ENCODE measurements at places on chromosomes 3 and 15. TPM values are rescaled to one million over a fixed set of nuclear protein-coding genes. Genes with fewer than 3 reads are reported as not detected.

- peak overlapping the region; percentile 42 for H3K4me3 ChIP-seq
- DNase-seq = peak; percentile 99
- peak overlapping the region; percentile 99 for H3K27ac ChIP-seq
- no peaks in the 10 kb centered on the region for H3K27me3 ChIP-seq
Measured at GRCh38 chr3:125129512-125129997, 73.8 kb upstream of the HEG1 start.

DNA sequence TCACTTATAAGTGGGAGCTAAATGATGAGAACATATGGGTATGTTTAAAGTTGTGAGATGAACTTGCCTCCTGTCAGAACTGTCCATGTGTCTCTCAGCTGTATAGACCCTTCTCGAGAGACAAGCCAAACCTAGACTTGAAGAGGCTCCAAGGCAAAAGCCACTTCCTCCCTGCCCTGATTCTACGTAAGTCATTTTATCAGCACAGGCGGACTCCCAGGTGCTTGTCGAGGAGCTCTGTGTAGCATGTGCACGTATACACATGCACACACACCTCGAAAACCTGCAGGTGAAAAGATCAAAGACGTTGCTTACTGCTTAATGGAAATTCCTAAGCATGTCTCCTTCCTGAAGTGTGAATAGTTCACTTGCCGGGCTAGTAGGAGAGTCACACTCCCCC, 5.6 kb upstream of the CLEC3B start:
- no peaks in the 10 kb centered on the region for H3K36me3 ChIP-seq
- no peak overlapping the region for H3K4me3 ChIP-seq
- peaks cover 5% of the 10 kb centered on the region for H3K4me1 ChIP-seq
- H3K27ac ChIP-seq = no peak overlapping the region
- DNase-seq = no peak
- no peaks in the 10 kb centered on the region for H3K27me3 ChIP-seq

- H3K4me1 ChIP-seq = peaks cover 35% of the 10 kb centered on the region
- no peak for DNase-seq
- peaks cover 3% of the 10 kb centered on the region for H3K36me3 ChIP-seq
- H3K4me3 ChIP-seq = no peak overlapping the region
Measured at GRCh38 chr3:11282250-11283138, 10.3 kb downstream of the ATG7 start.

DNA sequence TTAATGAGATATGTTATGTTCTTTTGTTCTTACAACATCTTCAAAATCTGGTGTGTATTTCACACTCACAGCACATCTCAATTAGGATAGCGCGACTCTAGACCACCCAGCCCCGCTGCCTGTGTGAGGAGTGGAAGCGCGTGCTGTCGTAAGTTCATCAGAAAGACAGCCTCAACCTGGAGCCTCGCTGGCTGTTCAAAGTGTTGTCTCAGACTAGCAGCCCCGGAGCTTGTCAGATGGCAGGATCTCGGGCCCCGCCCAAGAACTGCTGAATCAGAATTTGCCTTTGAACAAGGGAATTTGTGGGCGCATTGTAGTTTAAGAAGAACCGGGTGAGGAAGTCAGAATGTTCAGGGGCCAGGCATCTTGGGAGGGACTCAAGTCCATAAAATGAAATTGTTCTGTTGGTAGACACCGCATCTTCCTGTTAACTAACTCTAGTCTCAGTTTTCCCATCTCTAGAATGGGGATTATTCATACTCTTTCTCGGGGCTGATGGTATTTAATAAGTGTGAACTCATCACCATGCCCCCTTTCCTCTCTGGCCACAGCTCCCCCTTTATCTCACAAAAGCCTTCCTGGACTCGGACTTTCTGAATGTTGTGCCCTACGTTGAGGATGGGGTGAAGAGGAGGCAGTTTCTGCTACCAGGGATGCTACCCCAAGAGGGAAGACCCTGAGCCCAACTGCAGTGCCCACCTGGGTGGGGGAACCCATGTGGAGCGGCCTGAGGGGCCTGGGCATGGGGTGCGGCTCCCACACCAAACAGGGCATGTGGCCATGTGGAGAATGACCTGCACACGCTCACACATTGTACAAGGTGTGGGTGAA, 40.4 kb downstream of the BHLHE40 start:
- H3K27ac ChIP-seq = peak overlapping the region; percentile 87
- peak; percentile 68 for DNase-seq
- no peak overlapping the region for H3K4me3 ChIP-seq

GRCh38 chr15:27438403-27439375, 467.7 kb downstream of the GABRG3 start:
- H3K27ac ChIP-seq = no peak overlapping the region
- no peak overlapping the region for H3K4me3 ChIP-seq

DNA sequence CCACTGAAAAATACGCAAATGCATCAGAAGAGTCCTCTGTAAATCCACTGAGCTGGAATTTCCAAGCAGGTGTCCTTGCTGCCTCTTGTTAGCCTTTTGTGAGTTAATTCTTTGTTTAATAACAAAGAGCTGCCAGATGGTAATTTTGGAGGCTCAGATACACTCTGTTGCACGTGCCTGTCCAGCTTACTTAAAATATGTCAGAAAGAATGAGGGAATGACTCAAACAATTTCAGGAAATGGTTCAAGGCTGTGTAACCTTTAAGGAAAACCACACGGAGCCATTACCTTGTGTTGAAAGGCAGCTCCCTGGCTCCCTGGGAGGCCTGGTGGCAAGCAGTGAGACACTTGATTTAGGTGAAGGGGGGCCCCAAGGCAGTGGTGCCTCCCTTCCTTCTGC, 302.2 kb upstream of the CTDSPL start:
- H3K36me3 ChIP-seq = no peaks in the 10 kb centered on the region
- H3K4me1 ChIP-seq = no peaks in the 10 kb centered on the region
- H3K27ac ChIP-seq = no peak overlapping the region
- no peaks in the 10 kb centered on the region for H3K27me3 ChIP-seq
- H3K4me3 ChIP-seq = no peak overlapping the region

RETNLB gene
- total RNA-seq = not detected

GRCh38 chr3:191329654-191330529, at the start of gene UTS2B:
UTS2B (minus strand) TSS chr3:191330526; CDS start chr3:191282189, 48,337 bp downstream.
- no peaks in the 10 kb centered on the region for H3K36me3 ChIP-seq
- H3K4me3 ChIP-seq = peak within 1 kb of the TSS; percentile 85
- DNase-seq = peak; percentile 74

DNA sequence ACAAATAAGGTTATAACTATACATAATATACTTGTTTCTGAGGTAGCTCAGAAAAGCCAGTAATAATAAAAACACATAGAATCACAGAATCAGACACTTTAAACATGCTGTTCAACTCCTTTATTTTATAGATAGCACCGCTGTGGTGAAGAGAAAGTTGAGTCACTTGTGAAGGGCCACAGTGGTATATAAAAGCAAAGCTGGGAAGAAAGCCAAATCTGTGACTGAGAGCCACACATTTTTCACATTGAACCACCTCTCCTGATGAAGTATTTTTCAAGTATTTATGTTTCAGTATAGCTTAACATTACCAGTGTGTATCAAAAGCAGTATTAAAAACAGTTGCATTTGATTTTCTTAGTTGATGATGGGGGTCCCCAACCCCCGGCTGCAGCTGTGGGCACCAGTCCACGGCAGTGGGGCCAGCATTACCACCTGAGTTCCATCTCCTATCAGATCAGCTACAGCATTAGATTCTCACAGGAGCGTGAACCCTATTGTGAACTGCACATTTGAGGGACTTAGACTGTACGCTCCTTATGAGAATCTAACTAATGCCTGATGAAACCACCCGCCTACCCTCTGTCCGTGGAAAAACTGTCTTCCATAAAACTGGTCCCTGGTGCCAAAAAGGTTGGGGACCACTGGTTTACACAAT, 46.2 kb downstream of the TBL1XR1 start:
- no peaks in the 10 kb centered on the region for H3K27me3 ChIP-seq
- no peak overlapping the region for H3K4me3 ChIP-seq
- DNase-seq = peak; percentile 90
- peaks cover 38% of the 10 kb centered on the region for H3K4me1 ChIP-seq
- no peaks in the 10 kb centered on the region for H3K36me3 ChIP-seq

- DNase-seq = peak; percentile 73
- H3K27me3 ChIP-seq = no peaks in the 10 kb centered on the region
- H3K4me1 ChIP-seq = no peaks in the 10 kb centered on the region
- no peak overlapping the region for H3K4me3 ChIP-seq
- H3K36me3 ChIP-seq = no peaks in the 10 kb centered on the region
Measured at GRCh38 chr15:33581032-33581431, 270.3 kb downstream of the RYR3 start.

DNA sequence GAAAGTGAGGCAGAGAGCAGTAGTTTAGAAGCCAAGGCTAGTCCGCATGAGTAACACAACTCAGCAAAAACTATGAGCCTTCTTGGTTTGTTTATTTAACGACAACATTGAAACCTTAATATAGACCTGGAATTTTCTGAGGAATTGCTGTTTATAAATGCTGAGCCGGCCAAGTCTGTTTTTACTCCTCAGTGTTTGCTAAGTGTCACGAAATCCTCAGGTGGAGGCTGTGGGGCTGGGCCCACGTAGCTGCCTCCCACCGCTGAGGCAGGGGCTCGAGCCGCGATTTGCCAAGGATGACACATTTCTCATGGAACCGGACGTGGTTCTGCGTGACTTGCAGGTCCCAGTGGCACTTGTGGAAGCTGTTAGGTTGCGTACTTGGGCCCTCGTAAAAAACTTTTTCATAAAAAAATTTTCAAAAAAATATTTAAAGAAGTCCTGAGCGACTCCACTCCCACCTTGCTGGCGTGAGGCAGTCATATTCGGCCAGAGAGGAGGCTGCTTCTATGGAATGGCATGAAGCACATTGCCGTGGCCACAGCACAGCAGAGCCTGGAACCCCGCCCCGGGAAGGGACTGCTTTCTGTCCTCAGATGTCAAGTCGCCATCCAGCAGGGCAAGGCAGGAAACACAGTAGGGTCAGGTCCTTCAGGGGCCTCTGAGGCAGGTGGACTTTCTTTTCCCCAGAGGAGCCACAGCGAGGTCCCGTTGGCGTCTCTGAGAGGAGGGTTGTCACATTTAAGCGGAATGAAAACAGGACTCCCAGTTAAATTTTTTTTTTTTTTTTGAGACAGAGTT, 64.8 kb upstream of the PCSK6 start:
- H3K4me3 ChIP-seq = no peak overlapping the region
- no peak for DNase-seq
- no peak overlapping the region for H3K27ac ChIP-seq
- no peaks in the 10 kb centered on the region for H3K36me3 ChIP-seq
- H3K4me1 ChIP-seq = no peaks in the 10 kb centered on the region

GPR15 gene
- total RNA-seq = not detected

DNA sequence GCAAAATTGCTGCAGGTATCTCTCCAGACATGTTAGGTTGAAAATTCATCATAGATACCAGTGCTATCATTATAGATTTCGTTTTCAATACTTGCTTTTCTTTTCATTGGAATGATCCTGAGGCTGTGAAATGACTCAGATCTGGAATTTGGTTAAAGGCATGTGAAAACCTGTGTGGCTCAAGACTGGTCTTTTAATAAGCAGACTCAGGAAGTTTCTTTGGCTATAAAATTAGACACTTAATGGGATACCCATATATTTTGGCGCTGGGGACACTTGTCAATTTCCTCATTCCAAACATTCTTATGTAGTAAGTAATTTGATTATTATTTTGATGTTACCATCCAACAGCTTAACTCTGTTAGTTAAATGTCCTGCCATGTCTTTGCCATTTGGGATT, 1041.1 kb upstream of the GBE1 start:
- DNase-seq = no peak
- no peaks in the 10 kb centered on the region for H3K27me3 ChIP-seq
- no peak overlapping the region for H3K27ac ChIP-seq
- no peak overlapping the region for H3K4me3 ChIP-seq

NEO1 gene
- total RNA-seq = 13.6 TPM

SLC22A14 gene
- total RNA-seq = not detected

- 0 out of 2 replicates have a peak, but pooled peaks cover 6% of the 10 kb centered on the region for H3K4me1 ChIP-seq
- no peaks in the 10 kb centered on the region for H3K36me3 ChIP-seq
- DNase-seq = no peak
- no peak overlapping the region for H3K4me3 ChIP-seq
- no peaks in the 10 kb centered on the region for H3K27me3 ChIP-seq
Measured at GRCh38 chr3:162398554-162398953, 901.9 kb downstream of the OTOL1 start.

DNA sequence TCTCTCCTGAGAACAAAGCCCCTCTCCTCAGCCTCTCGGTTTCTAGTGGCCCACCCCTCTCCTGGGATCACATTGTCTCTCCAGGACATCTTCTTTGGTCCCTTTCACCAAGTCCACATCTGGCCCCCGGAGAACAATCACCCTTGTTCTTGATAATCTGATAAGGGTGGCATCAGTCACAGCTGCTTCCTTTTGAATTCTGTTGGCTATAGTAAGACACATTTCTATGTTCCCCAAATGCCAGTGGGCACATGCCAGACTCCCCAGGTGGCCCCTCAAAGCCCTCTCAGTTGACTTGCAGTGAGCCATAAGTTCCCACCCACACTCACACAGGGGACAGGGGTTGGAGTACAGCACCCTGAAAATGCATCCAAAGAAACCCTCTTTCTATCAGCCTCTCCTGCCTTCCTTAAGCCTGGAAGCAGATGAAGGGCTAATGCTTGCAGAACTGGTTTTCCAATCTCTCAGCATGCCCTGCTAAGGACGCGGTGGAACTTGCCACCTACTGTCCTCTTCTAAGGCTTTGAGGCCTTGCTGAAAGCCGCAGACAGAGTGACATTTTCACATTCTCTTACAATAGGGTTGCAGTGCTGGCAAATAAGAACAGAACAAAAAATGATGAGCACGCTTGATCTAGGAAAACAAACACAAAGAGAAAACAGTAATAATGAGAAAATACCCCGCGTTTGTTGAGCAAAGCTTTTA, 101.3 kb upstream of the SLCO3A1 start:
- no peaks in the 10 kb centered on the region for H3K36me3 ChIP-seq
- H3K27me3 ChIP-seq = no peaks in the 10 kb centered on the region
- no peak overlapping the region for H3K4me3 ChIP-seq

HACD2 gene
- total RNA-seq = 41.2 TPM

SLC2A2 gene
- not detected for total RNA-seq

- no peak overlapping the region for H3K4me3 ChIP-seq
- H3K4me1 ChIP-seq = no peaks in the 10 kb centered on the region
- no peaks in the 10 kb centered on the region for H3K36me3 ChIP-seq
- no peaks in the 10 kb centered on the region for H3K27me3 ChIP-seq
- DNase-seq = no peak
- H3K27ac ChIP-seq = no peak overlapping the region
Measured at GRCh38 chr15:94856267-94856854, 625.0 kb downstream of the MCTP2 start.

Measured in GM23248 (cell line).